ENCODE measurements at places on chromosomes 6 and 20.
A peak's percentile ranks its signal among the peaks of the same experiment; 100 is the strongest.

DNA sequence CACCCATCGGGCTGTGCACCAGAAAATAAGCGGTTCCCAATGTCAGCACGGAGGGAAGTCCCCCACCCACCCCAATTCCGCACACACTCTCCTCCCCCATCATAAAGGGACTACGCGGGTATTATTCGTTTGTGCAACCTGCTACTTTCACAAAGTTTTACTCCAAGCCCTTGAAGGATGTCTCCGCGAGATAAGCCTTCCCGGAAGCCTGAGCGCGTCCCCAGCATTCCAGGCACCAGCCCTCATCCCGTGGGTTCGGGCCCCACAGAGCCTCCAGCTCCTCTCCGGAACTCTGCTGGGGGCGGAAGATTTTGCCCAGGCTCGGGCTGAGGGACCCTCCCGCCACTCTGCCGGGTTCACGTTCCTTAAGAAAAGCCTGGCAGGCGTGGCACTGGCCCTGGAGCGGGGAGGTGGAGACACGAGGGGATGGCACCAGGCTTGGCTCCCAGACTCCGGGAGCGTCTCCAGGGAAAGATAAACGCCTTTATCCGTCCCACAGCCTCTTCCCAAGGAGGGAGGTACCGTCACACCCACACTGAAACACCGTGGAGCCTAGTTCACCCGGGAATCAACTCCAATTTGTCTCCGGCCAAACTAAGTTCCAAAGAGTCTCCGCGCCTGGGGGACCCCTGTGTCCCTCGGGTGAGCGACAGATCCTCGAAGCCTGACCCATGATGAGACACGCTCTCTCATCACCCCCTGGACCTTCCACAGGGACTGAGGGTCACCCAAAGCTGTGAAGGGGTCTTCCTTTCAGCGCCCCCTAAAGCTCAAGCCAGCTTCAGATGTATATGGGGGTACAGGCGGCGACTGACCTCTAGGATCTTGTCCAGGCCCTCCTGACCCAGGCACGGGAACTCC lies 934 bp downstream of the KCNK5 start:
- no peak overlapping the region for H3K4me3 ChIP-seq
- H3K4me1 ChIP-seq, result peaks cover 9% of the 10 kb centered on the region
- no peak for DNase-seq
- H3K27me3 ChIP-seq, result peaks cover 48% of the 10 kb centered on the region

DNA sequence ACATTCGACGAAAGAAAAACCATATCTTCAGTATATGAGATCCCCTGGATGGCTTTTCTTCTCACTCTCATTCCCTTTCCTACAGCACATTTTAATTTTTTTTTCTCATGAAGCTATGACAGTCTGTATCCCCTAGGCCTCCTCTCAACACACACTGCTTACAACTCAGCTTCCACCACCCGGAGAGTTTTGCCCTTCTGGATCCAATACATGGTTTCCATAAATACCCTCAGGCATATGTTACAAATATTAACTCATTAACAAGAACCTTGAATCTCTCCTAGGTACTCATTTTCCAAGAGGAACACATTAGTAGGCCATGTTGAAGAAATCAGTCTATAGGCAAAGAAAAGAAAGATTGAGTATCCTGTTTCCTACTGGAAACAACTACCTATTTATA lies 44.0 kb downstream of the PAK5 start:
- H3K27me3 ChIP-seq, result no peaks in the 10 kb centered on the region
- DNase-seq, result no peak
- H3K4me1 ChIP-seq, result no peaks in the 10 kb centered on the region
- no peak overlapping the region for H3K4me3 ChIP-seq
- H3K36me3 ChIP-seq, result no peaks in the 10 kb centered on the region
- H3K27ac ChIP-seq, result no peak overlapping the region

DNA sequence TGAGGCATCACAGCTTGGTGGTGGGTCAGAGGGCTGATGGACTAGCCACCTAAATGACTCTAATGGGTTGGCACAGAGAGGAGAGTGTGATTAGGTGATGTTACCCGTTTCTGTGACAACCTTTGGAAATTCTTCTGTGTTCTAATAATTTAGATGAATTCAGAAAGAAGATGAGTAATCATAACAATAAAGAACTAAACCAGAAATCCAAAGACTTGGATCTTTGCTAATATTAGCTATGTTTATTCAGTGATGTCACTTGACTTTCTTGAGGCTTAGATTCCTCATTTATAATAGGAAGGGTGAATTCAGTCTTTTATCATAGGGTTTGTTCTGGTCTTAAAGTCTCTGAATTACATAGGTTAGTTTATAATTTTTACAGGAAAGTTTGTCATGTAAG lies 19.9 kb downstream of the CRYBG1 start:
- DNase-seq, result no peak
- peaks cover 1% of the 10 kb centered on the region for H3K4me1 ChIP-seq
- peaks cover 4% of the 10 kb centered on the region for H3K27me3 ChIP-seq

DNA sequence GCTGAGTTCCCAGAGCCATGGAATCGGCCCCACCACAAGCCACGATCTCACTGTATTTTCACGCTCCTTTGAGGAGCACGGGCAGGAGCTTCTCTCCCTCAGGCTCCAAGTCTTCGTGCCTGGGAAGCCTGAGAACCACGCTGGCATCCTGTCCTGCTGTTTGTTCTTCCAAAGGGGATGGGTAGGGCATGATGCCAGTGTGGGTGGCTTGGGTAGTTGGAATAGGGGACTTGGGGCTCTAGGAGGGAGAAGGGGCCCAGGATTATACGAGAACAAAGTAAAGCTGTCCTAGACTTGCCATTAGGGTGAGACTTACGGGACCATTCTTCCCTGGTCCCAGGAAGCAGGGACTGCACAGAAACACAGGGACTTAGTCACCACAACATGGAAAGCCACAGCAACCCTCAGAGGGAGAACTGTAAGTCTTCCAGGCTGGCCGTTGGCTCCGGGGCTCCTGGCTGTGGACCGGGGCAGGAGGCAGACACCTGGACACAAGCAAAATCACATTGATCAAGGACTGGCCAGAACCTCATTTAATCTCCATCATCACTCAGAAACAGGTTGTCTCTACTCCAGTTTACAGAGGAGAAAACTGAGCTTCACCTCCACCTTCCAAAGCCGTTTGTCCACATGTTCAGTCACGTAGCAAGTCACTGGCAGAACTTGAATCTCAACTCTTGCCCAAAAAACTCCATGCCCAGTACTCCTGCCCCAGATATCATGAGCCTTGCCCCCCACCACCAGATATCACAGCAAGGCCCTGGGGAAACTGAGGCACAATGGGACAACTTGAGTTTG lies 1.3 kb downstream of the CCN5 start:
- H3K27ac ChIP-seq, result no peak overlapping the region
- peak overlapping the region; percentile 85 for H3K4me3 ChIP-seq
- peaks cover 42% of the 10 kb centered on the region for H3K36me3 ChIP-seq
- H3K4me1 ChIP-seq, result peaks cover 23% of the 10 kb centered on the region
- DNase-seq, result no peak

- no peaks in the 10 kb centered on the region for H3K27me3 ChIP-seq
- no peak overlapping the region for H3K27ac ChIP-seq
- no peaks in the 10 kb centered on the region for H3K4me1 ChIP-seq
- DNase-seq, result no peak
- no peak overlapping the region for H3K4me3 ChIP-seq
Observed at GRCh38 chr20:4383961-4384360, 337.7 kb upstream of the PRND start.
